ENCODE measurements at places on chromosomes 5 and 9. TPM values are rescaled to one million over a fixed set of nuclear protein-coding genes. Genes with fewer than 3 reads are reported as not detected.

Gene IFNA1
- polyA plus RNA-seq = not detected

Gene LCN9
- not detected for polyA plus RNA-seq

Gene GRIN3A
- polyA plus RNA-seq = 1.6 TPM

Gene ENTPD8
- polyA plus RNA-seq = 0.63 TPM

Gene SLC36A3
- polyA plus RNA-seq = not detected

Gene WNT8A
- 0.26 TPM for polyA plus RNA-seq

Gene AK8
- polyA plus RNA-seq = 5.0 TPM

Gene MED10
- 37.8 TPM for polyA plus RNA-seq

Gene GABRA6
- polyA plus RNA-seq = not detected

Gene AGXT2
- 28.1 TPM for polyA plus RNA-seq

Gene IL5
- not detected for polyA plus RNA-seq

Gene GFRA3
- 3.0 TPM for polyA plus RNA-seq

Gene CATSPER3
- 1.3 TPM for polyA plus RNA-seq

Gene AFAP1L1
- polyA plus RNA-seq = 20.9 TPM

Gene FAXDC2
- 47.9 TPM for polyA plus RNA-seq

Gene LRRC70
- polyA plus RNA-seq = 5.9 TPM

Gene ARL14EPL
- not detected for polyA plus RNA-seq

Gene IL31RA
- 0.11 TPM for polyA plus RNA-seq

Gene SAXO1
- polyA plus RNA-seq = 0.19 TPM

Gene PLCXD3
- polyA plus RNA-seq = 0.30 TPM

Gene MAPKAP1
- polyA plus RNA-seq = 65.3 TPM

Gene SLC6A19
- polyA plus RNA-seq = 51.8 TPM

Gene PCSK5
- polyA plus RNA-seq = 17.8 TPM

Gene TMEM174
- polyA plus RNA-seq = 17.1 TPM

Gene TICAM2
- 2.8 TPM for polyA plus RNA-seq

Gene AHRR
- polyA plus RNA-seq = 2.4 TPM

Gene LRRTM2
- polyA plus RNA-seq = 2.1 TPM

Gene INSL4
- polyA plus RNA-seq = not detected

Gene PGM5
- 35.4 TPM for polyA plus RNA-seq

Gene GHR
- polyA plus RNA-seq = 20.8 TPM

Gene CMYA5
- polyA plus RNA-seq = 20.6 TPM

Gene SLC9A3
- polyA plus RNA-seq = 42.2 TPM

Gene SPINK7
- not detected for polyA plus RNA-seq

Gene ISOC1
- polyA plus RNA-seq = 37.4 TPM

Gene TAS2R1
- 0.10 TPM for polyA plus RNA-seq

Gene MLANA
- 1.0 TPM for polyA plus RNA-seq

Gene ADAMTS6
- 3.2 TPM for polyA plus RNA-seq
